ENCODE measurements at places on chromosomes 7 and 10.
A peak's percentile ranks its signal among the peaks of the same experiment; 100 is the strongest.

DNA sequence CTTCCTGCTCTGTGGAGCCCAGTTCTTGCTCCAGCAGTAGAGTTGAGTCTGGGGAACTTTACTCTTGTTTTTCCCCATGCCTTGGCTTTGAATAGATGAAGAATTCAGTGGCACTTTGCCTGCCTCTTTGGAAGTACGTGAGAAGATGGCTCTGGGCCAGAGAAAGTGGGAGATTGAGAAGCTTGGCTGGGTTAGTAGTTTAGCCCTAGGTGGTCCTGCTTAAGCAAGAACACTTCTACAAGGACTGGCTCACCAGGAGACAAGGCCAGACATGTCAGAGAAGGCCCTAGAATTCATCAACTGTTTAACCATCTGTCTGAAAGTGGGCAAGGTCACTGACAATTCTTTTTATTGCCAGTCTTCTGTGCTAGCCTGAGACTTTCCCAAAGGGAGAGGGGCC lies 410.3 kb downstream of the TYW1 start:
- no peak for DNase-seq

DNA sequence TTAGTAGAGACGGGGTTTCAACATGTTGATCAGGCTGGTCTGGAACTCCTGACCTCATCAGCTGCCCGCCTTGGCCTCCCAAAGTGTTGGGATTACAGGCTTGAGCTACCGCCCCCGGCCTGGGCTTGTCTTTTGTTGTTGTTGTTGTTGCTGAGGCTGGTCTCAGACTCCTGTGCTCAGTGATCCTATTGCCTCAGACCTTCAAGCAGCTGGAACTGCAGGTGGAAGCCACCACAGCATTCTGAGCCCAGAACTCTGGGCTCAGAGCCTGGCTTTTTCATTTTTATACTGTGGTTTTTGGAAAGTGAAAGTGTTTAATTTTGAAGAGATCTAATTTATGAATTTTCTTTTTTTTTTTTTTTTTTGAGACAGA lies 16.2 kb upstream of the DNAJB6 start:
- no peak for DNase-seq

DNA sequence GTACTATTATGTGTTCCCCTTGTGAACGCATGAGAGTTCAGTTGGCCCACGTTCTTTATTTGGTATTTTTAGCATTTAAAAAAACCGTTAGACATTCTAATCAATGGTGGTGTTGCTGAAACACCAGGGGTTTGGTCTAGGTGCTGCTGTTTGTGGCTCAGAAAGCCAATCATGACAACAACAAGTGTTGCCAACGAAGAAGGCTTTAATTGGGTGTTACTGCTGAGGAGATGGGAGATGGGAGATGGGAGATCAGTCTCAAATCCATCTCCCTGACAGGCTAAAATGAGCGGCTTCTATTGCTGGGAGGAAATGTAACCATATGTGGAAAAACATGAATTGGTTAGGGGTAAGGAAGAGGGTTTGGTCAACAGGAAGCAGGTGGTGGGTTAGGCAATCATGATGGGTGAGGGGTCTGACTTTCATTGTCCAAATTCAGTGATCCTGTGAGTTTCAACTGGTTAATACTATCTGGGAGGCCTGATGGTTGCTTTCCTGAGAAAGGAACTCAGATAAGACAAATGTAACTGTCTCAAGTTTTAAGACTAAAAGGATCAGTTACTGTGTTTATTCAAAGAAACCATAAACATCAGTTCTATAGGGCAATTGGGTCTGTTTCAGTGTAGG lies 4.6 kb upstream of the ZNF425 start:
- no peak for DNase-seq

GRCh38 chr7:114678116-114678515 lies 243.8 kb upstream of the MDFIC start:
- DNase-seq, result no peak

DNA sequence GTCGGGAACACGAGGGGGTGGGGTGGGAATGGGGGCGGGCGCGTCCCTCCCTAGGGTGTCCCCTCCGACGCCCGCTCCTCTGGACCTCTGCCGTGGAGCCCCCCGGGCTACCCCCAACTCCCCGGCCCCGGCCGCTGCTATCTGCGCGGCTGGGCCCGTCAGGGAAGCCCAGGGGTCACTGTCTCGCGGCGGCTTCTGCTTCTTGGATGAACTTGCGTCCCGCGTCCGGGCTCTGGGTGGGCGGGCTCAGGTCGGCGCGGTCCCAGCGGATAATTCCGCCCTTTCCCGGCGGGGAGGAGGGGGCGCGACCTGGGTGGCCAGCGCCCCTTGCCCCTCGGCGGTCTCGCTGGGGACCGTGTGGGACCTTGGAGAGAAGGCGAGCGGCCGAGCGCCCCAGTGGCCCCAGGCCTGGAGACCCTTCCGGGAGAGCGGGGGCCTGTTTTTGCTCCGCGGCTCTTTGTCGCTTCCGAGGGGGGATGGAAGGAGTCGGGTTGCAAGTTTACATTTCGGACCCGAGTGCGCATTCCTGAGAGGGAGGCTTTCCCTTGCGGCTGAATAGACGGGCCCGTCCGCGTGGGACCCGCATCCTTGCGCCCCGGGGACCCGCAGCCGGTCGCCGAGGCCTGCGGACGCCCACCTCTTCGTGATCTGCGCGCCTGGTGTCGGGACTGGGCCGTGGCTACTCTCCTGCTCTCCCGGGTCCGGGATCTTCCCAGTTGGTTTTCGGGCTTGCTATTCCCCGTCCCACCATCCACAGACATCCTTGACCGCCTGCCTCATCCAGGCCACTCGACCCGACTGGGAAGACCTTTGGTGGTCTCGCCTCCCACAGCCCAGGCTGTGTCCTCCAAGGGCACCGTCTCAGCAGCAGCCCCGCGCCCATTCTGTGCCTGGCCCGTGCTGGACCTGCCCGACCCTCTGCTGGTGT lies 812 bp downstream of the DOCK1 start:
- no peak for DNase-seq

GRCh38 chr7:29091715-29092114 lies 54.6 kb downstream of the CPVL start:
- no peak for DNase-seq

DNA sequence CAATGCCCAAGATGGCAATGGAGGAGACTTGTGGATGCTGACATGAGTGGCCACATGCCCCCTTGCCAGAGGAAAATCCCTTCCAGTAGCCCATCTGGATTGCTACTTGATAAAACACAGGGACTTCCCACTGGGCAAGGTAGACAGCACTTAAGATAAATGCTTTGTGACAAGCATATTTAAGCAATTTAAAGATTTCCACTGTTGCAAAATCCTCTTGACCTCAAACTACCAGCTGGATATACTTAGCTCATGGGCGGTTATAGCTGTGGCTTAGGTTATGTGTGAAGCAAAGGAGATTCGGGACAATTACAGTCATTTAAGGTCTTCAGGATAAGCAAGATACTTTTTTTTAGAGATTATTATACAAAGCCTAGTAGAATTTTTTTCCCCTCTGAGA lies 238.1 kb downstream of the BMPER start:
- DNase-seq, result no peak

- DNase-seq, result no peak
Measured at GRCh38 chr7:70700941-70701425, 431.0 kb upstream of the GALNT17 start.

DNA sequence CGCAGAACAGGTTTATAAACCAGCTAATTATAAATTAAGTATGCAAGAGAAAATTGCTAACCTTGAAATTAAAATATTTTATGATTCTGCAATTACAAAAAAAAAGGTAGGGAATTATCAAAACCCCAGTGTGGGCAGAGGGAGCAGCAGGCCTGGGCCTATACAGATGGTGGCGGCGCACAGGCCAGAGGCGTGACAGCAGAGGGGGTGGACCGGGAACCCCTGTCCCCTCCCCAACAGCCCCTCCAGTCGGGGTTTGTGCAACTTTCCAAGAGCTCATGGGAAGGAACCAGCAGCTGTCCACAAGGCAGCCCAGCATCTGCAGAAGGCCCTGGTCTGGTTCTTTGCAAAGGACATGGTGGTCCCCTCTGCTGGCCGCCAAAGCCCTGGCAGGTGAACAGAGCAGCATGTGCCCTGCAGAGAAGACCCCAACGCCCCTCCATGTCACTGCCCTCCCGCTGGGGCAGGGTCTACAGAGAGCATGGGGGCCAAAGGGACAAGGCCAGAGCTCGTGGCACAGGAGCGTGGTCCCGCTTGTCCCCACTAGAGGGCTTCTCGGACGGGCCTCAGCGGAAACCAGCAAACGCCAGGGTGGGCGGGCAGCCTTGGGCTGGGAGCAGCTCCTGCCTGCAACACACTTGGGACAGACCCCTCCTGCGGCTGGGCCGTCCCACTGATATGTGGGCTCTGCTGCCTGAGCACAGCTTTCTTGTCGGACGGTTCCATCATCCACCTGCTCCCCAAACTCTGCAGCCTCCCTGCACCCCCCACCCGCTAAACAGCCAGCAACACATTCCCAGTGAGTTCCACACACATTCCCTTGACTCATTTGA lies 75.1 kb downstream of the EBF3 start:
- DNase-seq, result peak; percentile 51

- DNase-seq, result no peak
Measured at GRCh38 chr7:55975988-55976633, 11.7 kb downstream of the NIPSNAP2 start.

GRCh38 chr10:132746801-132747625 lies 38.9 kb downstream of the NKX6-2 start:
- no peak for DNase-seq

DNA sequence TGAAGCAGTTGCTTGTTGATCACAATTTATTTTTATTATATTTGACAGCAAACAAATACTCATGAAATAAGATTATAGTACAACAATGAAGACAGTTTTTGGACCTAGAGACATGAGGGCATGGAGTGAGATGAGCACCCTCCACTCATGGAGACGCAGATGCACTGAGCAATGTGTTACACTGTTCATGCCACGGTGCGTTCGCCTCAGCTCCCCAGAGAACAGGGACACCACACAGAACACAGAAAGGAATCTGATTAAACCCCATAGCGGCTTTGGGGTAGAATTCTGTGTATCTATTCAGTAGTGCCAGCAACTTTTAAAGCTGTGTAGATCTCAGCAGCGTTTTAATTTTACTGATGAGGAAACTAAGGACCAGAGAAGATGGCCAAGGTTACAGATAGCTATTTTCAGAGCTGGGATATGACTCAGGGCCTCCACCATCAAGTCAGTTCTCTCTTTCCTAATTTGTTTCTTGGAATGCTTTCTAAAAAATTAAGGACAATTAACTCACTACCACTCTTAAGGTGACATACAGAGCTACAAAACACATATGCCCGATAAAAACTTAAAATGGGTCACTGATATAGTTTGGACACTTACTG lies 33.6 kb downstream of the FAM25A start:
- DNase-seq, result no peak

GRCh38 chr7:44639671-44640321 lies 33.4 kb downstream of the OGDH start:
- DNase-seq, result peak; percentile 19

GRCh38 chr10:69218831-69219230 lies 1.3 kb upstream of the HKDC1 start:
- DNase-seq, result no peak

- DNase-seq, result no peak
Measured at GRCh38 chr10:90723416-90724068, 134.3 kb downstream of the HTR7 start.

- DNase-seq, result no peak
Measured at GRCh38 chr7:137146012-137146455, 197.5 kb downstream of the PTN start.

GRCh38 chr7:139572704-139573385 lies 49.4 kb downstream of the CLEC2L start:
- DNase-seq, result no peak

- DNase-seq, result no peak
Measured at GRCh38 chr10:70084189-70084588, 31.5 kb downstream of the MACROH2A2 start.

- no peak for DNase-seq
Measured at GRCh38 chr7:142760071-142760642, 10.6 kb upstream of the PRSS2 start.

DNA sequence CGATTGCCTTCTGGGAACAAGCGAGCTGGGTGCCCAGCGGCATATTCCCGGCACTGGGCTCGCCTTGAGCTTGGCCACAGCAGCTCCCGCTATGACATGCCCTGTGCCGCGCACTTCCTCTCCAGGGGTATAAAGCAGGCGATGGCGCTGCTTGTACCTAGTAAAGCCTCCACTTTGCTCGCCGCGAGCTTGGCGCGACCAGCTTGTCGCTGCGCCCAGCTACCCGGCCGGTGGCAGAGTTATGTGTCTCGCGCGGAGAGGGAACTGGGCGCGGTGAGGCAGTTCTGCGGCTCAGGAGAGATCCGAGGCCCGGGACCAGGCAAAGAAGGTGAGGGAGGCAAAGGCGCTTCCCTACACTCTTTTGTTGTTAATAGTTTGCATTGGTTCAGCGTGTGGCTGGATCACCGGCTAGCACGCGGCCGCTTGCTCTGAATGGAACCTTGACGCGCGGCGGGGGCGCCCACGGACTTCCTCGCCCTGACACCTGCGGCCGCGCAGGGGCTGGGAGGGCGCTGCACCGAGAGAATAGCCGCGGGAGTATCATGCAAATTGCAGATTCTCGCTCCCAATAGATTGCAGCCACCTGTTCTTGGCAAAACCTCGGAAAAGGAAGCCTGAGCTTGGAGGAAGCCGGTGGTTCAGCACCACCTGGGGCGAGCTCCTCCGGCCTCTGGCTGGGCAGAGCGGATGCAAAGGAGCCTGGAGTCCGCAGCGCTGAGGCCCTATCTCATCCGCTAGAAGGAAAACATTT lies 3.0 kb upstream of the BUB3 start:
- DNase-seq, result no peak

DNA sequence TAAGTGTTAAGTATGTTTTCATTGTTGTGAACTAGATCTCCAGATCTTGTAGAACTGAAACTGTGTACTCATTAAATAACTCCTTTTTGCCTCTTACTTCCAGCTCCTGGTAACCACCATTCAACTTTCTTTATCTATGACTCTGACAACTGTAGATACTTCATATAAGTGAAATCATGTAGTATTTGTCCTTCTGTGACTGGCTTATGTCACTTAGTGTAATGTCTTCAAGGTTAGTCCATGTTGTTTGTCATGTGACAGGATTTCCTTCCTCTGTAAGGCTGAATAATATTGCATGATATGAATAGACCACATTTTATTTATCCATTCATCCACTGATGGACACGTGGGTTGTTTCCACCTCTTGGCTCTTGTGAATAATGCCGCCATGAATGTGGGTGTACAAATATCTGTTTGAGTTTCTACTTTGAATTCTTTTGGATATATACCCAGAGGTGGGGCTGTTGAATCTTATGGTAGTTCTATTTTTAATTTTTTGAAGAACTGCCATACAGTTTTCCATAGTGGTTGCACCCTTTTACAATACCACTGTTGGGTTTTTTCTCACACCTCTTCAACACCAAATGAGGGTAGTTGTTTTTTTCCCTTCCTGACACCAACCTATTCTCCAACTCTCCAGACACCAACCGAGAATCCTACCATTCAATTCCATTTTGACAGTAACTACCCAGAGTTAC lies 10.7 kb upstream of the FMC1 start:
- DNase-seq, result no peak

GRCh38 chr7:31940167-31940566 lies 130.0 kb downstream of the PDE1C start:
- no peak for DNase-seq

GRCh38 chr10:64880546-64880945 lies 1359.3 kb downstream of the REEP3 start:
- DNase-seq, result no peak

- no peak for DNase-seq
Measured at GRCh38 chr10:53029449-53029848, 256.9 kb upstream of the MBL2 start.

GRCh38 chr7:154289119-154289518 lies 236.9 kb downstream of the DPP6 start:
- no peak for DNase-seq
